Stimulated activated CD4-positive, alpha-beta T cell treated with anti-CD3 and anti-CD28 coated beads, Interleukin-4, amount 100 ng/mL, for 4 hours (primary cell): ENCODE measurements at places on chromosomes 13 and 19.

DNA sequence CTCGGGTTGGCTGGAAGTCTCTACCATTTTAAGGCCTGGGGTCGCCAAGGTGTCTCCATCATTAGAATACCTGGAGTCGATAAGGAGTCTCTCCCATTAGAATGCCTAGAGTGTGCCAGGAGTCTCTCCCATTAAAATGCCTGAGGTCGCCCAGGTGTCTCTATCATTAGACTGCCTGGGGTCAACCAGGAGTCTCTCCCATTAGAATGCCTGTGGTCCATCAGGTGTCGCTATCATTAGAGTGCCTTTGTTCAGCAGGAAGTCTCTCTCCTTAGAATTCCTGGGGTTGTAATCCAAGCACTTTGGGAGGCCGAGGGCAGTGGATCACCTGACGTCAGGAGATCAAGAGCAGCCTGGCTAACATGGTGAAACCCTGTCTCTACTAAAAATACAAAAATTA, 1533.0 kb downstream of the UQCRFS1 start:
- DNase-seq: no peak

- DNase-seq: no peak
These were observed 269.0 kb upstream of the SLC10A2 start for GRCh38 chr13:103335241-103335640.

- DNase-seq: no peak
These were observed 28.9 kb downstream of the SOX21 start for GRCh38 chr13:94683409-94683808.

- no peak for DNase-seq
These were observed 2.2 kb upstream of the PLAUR start for GRCh38 chr19:43672061-43672679.

GRCh38 chr19:18131841-18132596, 20.9 kb upstream of the PIK3R2 start:
- DNase-seq: no peak

DNA sequence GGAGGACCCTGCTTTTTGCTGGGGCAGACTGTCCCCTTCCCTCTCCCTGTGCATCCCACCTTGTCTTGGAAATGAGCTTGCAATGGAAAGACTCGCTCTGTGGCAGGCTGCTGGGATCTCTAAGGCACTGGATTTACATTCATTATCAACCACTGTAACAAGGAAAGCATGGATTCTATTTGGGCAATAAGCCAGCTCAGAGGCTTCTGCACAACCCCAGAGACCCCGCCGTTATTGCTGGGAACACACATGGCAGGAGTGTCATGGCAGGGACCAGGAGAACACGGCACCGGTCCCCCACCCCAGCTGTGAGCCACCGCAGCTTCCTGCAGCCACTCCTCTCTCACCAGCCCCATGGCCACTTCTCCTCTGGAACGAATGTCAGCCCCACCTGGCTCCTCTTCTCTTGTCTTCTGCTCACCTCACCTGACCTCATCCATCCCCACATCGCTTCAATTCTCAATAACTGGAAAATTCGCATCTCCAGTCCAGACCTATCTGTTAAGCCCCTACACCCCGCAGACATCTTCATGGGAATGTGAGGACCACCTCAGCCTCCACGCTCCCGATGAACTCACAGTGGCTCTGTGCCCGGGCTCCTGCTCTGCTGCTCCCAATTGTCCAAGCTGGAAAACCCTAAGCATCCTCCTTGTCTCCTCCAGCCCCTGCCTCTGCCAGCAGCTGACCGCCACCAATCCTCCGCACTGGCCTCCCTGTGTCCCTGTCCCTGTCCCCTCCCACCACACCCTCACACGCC, 181.5 kb downstream of the USP12 start:
- no peak for DNase-seq

- no peak for DNase-seq
These were observed 33.4 kb upstream of the GPR183 start for GRCh38 chr13:99340638-99341037.
